ENCODE measurements at places on chromosomes 4 and X. TPM values are rescaled to one million over a fixed set of nuclear protein-coding genes. Genes with fewer than 3 reads are reported as not detected.

DNA sequence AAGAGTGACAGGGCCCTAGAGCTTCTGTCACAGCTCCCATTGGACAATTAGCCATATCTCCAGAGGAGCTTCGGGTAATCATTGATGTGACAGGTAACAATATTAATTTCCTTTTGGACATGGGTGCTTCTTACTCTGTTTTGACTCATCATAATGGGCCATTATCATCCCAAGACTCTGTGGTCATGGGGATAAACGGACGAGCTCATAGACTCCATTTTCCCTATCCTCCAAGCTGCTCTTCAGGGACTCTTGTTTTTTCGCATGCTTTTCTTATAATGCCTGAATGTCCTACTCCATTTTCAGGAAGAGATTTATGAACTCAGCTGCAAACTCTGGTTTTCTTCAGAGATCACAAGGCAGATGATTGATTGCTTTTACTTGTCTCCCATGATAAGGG, 17.0 kb upstream of the UGT2B17 start:
- no peaks in the 10 kb centered on the region for H3K4me1 ChIP-seq
- H3K36me3 ChIP-seq = no peaks in the 10 kb centered on the region
- no peak overlapping the region for H3K27ac ChIP-seq
- no peak overlapping the region for H3K4me3 ChIP-seq
- H3K27me3 ChIP-seq = no peaks in the 10 kb centered on the region
- no peak for DNase-seq

DNA sequence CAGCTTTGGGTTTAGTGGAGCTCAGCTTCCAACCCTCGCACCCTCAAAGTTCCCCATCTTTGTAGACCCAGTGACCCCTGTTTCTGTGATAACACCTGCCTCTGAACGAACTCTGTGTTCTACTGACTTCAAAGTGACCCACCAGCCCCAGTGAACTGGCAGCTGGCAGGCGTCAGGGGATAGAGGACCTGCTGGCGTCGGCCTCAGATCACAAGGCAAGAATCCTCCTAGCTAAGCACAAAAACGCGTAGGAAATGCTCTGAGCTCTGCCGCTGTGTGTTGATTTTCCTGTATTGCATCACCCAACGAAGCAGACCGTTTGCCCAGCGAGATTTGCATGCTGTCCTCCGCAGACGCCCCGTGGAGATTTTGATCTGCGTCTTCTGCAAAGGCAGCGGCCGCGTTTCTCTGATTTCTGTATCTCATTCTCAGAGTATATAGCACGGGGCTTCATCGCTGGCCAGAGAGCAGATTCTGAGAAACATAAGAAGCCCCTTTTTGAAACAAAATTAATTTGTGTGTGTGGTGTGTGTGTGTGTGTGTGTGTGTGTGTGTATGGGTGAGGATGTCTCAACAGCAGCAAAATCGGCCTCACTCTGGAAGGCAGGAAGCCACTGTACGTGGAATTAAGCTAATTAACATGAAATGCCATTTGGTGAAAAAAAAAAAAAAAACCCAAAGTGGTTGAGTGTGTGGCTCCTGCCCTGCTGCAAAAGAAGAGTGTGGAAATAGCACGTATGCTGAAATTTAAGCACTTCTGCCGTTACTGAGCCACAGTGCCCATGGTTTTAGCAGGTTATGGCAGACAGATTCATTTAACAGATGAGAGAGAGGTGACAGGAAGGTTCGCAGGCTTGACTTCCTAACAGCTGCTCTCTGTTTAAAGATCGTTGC, 29.2 kb upstream of the ASMTL start:
- no peak overlapping the region for H3K27ac ChIP-seq
- H3K4me1 ChIP-seq = no peaks in the 10 kb centered on the region
- DNase-seq = peak; percentile 84
- no peaks in the 10 kb centered on the region for H3K27me3 ChIP-seq

DNA sequence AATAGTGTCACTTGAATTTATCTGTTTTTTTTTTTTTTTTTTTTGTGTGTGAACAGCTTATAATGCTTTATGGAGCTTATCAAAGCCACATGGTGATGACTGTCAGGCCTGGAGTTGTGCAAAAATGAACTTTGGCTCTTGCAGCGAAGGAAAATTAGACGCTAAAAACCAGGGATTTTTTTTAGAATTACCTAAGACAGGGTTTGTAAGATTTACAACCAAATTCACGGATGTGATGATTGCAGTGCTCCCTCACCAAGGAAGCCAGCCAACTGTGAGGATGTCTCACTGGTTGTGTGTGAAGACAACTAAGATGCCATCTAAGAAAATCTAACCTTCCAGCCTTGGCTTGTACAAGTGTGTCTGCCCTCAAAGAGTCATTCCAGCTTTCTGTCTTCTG, 127.1 kb upstream of the SLC4A4 start:
- H3K27ac ChIP-seq = peak overlapping the region; percentile 79
- DNase-seq = peak; percentile 72
- H3K27me3 ChIP-seq = no peaks in the 10 kb centered on the region
- H3K4me3 ChIP-seq = no peak overlapping the region

- no peak for DNase-seq
- no peaks in the 10 kb centered on the region for H3K4me1 ChIP-seq
- no peak overlapping the region for H3K4me3 ChIP-seq
- H3K27me3 ChIP-seq = peaks cover 9% of the 10 kb centered on the region
Measured at GRCh38 chrX:56231537-56232090, 542 bp upstream of the KLF8 start.

GRCh38 chrX:132488180-132488705, 595 bp downstream of the MBNL3 start:
- H3K4me3 ChIP-seq = peak overlapping the region; percentile 69
- peaks cover 13% of the 10 kb centered on the region for H3K27me3 ChIP-seq
- no peaks in the 10 kb centered on the region for H3K4me1 ChIP-seq
- no peak overlapping the region for H3K27ac ChIP-seq
- no peaks in the 10 kb centered on the region for H3K36me3 ChIP-seq

- peaks cover 5% of the 10 kb centered on the region for H3K27me3 ChIP-seq
- peak; percentile 96 for DNase-seq
- no peak overlapping the region for H3K27ac ChIP-seq
- H3K4me1 ChIP-seq = peaks cover 10% of the 10 kb centered on the region
Measured at GRCh38 chr4:8599657-8600056, 7.1 kb downstream of the CPZ start.

- H3K4me1 ChIP-seq = peaks cover 7% of the 10 kb centered on the region
- DNase-seq = peak; percentile 89
- no peak overlapping the region for H3K27ac ChIP-seq
- H3K27me3 ChIP-seq = no peaks in the 10 kb centered on the region
- H3K36me3 ChIP-seq = peaks cover 54% of the 10 kb centered on the region
Measured at GRCh38 chr4:5824635-5825034, 68.3 kb downstream of the CRMP1 start.

GRCh38 chr4:126701756-126702155, 931.0 kb upstream of the INTU start:
- DNase-seq = peak; percentile 62
- no peak overlapping the region for H3K27ac ChIP-seq
- H3K4me3 ChIP-seq = no peak overlapping the region

The FGF13 gene
- not detected for total RNA-seq

DNA sequence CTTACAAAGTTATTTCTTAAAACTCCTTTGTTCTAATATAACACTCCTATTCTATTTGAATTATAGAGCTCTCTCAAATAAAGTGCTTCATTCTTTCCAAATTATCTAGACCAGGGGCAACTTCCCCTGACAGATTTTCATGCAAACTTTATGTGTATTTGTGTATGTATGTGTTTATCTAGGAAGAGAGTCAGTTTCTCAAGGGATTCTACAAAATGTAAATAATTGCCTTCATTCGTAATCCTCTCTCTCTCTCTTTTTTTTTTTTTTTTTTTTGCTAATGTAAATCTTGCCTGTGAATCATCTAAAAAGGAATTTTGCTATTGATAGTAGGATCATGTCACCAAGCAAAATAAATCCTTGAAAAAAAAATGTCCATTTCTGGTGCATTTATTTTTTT, 38.9 kb upstream of the RBPJ start:
- H3K36me3 ChIP-seq = no peaks in the 10 kb centered on the region
- no peak overlapping the region for H3K4me3 ChIP-seq
- peaks cover 7% of the 10 kb centered on the region for H3K4me1 ChIP-seq
- no peaks in the 10 kb centered on the region for H3K27me3 ChIP-seq

The PRRG3 gene
- not detected for total RNA-seq

The IGFBP7 gene
- 715 TPM for total RNA-seq

GRCh38 chr4:31187979-31188378, 467.8 kb downstream of the PCDH7 start:
- no peaks in the 10 kb centered on the region for H3K27me3 ChIP-seq
- H3K36me3 ChIP-seq = no peaks in the 10 kb centered on the region
- no peak for DNase-seq
- H3K4me1 ChIP-seq = no peaks in the 10 kb centered on the region
- no peak overlapping the region for H3K4me3 ChIP-seq
- no peak overlapping the region for H3K27ac ChIP-seq

DNA sequence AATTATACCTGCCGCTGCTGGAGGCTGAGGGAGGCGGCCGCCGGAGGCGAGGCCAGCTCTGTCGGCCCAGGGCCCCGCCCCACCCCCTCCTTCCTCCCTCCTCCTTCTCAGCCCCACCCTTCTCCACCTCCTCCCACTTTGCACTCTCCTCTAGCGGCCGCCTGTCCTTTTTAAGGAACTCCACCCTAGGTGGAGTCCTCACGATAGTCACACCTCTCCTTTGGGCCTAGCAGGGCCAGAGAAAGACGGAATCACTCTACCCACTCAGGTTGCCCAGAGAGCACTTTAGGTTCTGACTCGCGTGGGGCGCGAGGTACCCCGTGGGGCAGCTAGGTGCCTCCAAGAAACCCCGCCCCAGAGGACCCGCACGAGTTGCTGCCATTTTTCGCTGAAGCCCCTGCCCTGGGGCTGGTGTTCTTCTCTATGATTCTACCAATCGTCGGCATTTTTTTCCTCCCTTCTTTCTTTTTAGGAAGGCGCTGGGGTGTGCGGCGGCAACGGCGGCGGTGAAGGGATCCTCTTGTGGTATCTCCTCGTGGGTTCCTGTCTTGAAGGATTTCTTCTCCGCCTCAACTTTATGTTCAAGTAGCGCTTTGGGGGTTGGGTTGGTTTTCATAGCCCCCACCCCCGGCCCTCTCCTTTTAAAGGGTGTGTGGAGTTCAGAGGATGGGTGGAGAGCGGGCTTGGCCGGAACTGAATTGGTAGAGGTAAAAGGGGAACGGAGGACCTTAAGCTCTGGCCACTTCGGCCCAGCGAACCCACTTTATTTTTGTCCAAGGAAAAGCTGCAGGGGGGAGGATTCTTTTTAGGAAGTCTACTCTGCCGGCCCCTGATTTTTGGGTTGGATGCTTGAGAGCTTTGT, at the start of gene KLF8:
KLF8 (plus strand) TSS at position 136 of the 862 bp plus-strand sequence. CDS start 979 bp downstream, outside the sequence.
- H3K4me3 ChIP-seq = peak within 1 kb of the TSS; percentile 42
- peaks cover 9% of the 10 kb centered on the region for H3K27me3 ChIP-seq
- no peaks in the 10 kb centered on the region for H3K4me1 ChIP-seq
- H3K27ac ChIP-seq = no peak within 1 kb of the TSS
- H3K36me3 ChIP-seq = no peaks in the 10 kb centered on the region
- DNase-seq = no peak

GRCh38 chr4:35684755-35685154, 559.6 kb downstream of the ARAP2 start:
- H3K4me1 ChIP-seq = no peaks in the 10 kb centered on the region
- H3K27me3 ChIP-seq = no peaks in the 10 kb centered on the region
- no peak for DNase-seq
- H3K27ac ChIP-seq = no peak overlapping the region

DNA sequence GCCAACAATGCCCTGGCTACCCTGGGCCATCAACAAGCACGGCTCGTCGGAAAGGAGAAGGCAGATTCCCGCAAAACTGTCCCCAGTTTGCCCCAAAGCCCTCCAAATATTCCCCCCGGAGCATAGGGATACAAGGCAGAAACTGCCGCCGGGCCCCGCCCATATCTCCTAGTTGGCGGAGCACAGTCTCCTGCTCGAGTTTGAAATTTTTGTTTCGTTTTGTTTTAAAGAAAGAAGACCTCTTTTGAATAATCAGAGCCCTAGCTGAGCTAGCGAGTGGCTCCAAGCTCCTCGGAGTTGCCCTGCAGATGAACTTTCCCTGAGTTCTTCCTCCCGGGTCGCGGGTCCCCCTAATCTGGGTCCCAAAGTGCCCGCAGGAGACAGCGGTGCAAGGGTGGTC, 138.1 kb upstream of the ZIC3 start:
- H3K4me3 ChIP-seq = peak overlapping the region; percentile 64
- no peaks in the 10 kb centered on the region for H3K4me1 ChIP-seq
- H3K27ac ChIP-seq = no peak overlapping the region
- no peaks in the 10 kb centered on the region for H3K36me3 ChIP-seq
- H3K27me3 ChIP-seq = peaks cover 20% of the 10 kb centered on the region

The XAGE2 gene
- not detected for total RNA-seq

The PTCHD1 gene
- not detected for total RNA-seq

GRCh38 chr4:43898836-43899235, 549.8 kb downstream of the KCTD8 start:
- no peak overlapping the region for H3K27ac ChIP-seq
- H3K27me3 ChIP-seq = no peaks in the 10 kb centered on the region
- H3K4me3 ChIP-seq = no peak overlapping the region
- no peak for DNase-seq

- H3K4me1 ChIP-seq = peaks cover 13% of the 10 kb centered on the region
- no peak for DNase-seq
- H3K36me3 ChIP-seq = no peaks in the 10 kb centered on the region
Measured at GRCh38 chr4:147056940-147057610, 111.4 kb upstream of the TTC29 start.

- H3K4me3 ChIP-seq = no peak overlapping the region
- H3K4me1 ChIP-seq = no peaks in the 10 kb centered on the region
- no peak for DNase-seq
- no peak overlapping the region for H3K27ac ChIP-seq
- peaks cover 8% of the 10 kb centered on the region for H3K27me3 ChIP-seq
- no peaks in the 10 kb centered on the region for H3K36me3 ChIP-seq
Measured at GRCh38 chr4:25019501-25019900, 11.2 kb downstream of the LGI2 start.

DNA sequence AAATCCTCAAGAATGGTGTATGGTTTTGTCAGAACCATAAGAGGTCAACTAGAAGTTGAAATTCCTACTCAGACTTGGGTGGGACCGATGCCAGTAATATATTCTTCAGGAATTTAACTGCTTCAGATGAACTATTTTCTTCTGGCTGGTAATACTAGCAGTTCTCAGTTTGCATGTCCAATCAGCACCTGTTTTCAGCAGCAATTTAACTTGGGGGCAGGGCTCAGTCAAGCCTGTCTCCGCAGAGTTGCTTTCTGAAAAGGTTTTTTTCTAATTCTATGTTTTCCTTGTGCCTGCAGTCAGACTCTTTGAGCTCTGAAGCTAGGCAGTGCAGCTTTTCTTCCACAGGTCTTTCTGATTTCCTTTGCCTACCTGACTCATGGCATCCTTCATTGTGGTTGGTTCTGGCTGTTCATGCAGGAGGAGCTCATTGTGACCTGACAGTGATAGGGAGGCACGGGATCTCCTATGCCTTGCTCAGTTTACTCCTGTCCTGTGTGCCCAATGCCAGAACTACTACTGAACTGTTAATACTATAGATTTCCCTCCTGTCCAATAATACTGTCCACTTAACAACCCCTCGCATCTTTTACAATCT, 17.3 kb upstream of the FMR1 start:
- H3K27ac ChIP-seq = no peak overlapping the region
- no peaks in the 10 kb centered on the region for H3K36me3 ChIP-seq
- H3K4me3 ChIP-seq = no peak overlapping the region
- H3K27me3 ChIP-seq = no peaks in the 10 kb centered on the region
